ENCODE measurements at places on chromosomes 6 and 20.

DNA sequence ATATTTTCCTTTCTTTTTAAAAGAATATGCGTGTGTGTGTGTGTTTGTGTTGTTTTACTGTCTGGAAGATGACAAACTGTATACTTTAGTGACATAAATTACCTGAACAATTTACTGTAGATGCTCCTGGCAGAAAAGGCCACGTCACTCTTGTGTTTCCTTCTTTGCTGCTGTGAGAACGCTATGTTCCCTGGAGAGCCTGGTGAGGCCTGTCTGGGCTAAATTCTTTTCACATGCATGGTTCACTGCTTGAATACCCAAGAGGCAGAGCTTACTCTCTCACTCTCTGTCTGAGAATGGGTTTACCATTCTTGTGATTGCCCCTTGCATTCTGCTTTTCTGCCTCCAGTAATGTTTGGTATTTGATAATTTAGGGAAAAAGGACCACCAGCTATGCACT, 64.3 kb downstream of the EDN1 start:
- DNase-seq, result no peak

GRCh38 chr6:150346346-150346745, 22.5 kb upstream of the IYD start:
- no peak for DNase-seq

DNA sequence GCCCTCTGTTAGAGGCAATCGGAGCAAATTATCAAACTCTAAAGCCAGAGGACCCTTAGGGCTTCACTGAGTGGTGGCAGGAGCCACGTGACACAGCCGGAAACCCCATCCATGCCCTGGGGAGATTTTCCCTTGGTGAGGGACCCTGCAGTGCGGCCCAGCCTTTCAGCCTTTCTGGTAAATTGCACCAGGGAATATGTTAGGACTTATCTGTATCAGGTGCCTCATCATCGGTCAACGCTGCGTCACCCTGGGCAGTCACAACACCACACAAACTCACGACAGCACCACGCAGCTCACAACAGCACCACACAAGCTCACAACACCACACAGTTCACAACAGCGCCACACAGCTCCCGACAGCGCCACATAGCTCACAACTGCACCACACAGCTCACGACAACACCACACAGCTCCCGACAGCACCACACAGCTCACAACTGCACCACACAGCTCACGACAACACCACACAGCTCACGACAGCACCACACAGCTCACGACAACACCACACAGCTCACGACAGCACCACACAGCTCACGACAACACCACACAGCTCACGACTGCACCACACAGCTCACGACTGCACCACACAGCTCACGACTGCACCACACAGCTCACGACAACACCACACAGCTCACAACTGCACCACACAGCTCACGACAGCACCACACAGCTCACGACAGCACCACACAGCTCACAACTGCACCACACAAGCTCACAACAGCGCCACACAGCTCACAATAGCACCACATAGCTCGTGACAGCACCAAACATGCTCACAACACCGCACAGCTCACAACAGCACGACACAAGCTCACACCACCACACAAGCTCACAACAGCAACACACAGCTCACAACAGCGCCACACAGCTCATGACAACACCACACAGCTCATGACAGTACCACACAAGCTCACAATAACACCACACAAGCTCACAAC, 199.0 kb downstream of the DLL1 start:
- DNase-seq, result no peak

GRCh38 chr20:14431568-14431967, 94.2 kb upstream of the FLRT3 start:
- DNase-seq, result no peak

DNA sequence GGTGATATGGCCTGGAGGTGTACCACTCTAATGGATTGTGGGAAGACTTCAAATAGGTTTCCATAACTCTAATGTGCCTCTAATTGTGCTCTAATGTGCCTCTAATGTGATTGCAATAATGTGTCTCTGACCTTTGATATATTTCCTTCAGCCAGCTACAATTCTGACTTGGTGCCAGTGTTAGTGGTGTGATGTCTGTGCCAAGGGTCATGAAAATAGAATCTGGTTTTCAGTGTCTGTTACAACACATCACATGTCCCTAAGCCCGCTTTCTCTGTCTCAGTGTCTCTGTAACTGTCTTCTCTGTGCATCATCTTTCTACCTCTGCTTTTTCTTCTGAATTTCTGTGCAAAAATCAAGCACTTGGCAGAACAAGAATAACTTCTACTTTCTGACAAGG, 77.2 kb upstream of the ECI2 start:
- no peak for DNase-seq

GRCh38 chr6:36679043-36679833, 724 bp downstream of the CDKN1A start:
- no peak for DNase-seq

- DNase-seq, result no peak
Observed at GRCh38 chr6:147283460-147283859, 79.2 kb downstream of the STXBP5 start.

- no peak for DNase-seq
Observed at GRCh38 chr6:111987295-111987694, 66.6 kb upstream of the CCN6 start.

- no peak for DNase-seq
Observed at GRCh38 chr6:22829070-22829469, 259.7 kb downstream of the HDGFL1 start.

DNA sequence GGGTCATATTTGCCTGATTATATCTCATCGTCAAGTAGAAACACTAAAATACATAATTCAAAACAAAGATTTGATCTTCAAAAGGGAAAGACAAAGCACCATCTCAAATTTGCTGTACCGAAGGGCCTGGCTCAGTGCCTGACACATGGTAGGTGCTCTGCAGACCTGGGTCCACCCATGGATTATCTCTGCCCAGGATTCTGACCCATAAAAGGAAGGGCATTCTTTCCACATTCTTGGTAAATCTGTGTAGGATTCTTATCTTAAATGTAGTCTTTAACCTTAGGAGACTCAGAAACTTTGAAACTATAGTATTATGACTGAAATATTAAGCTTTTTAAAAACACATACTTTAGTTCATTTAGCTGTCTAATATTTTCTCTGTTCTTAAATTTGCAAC, 274.1 kb upstream of the FLRT3 start:
- DNase-seq, result no peak

GRCh38 chr6:15420959-15421438, 175.1 kb downstream of the JARID2 start:
- DNase-seq, result no peak

DNA sequence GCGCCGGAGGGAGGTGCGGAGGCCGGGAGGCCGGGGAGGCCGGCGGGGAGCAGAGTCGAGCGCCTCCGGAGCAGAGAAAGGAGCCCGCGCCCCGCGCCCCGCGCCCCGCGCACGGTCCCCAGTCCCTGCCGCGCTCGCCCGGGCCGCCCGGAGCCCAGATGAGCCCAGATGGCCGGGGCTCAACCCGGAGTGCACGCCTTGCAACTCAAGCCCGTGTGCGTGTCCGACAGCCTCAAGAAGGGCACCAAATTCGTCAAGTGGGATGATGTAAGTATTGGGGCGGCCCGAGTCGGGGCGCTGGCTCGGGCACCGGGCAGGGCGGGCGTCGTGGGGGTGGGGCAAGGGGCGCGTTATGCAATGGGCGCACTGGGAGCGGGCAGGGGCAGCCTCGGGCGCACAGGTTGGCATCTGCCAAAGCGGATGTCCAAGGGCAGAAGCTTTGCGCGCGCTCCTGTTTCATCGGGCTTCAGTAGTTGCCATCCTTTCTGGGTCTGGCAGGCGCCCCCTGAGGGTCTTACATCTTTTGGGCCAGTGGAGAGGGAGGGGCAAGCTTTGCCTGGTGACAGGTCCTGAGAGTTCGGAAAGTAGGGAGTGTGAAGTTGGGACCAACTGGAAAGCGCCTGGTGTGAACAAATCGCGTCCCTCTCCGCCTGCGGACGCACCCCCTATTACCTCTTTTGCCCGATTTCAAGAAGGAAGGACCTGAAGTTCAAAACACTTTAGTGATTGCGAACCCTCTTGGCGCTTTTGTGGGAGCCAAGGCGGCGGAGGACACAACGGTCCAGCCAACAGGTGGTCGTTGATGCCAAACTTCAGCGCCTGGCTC, 631 bp downstream of the PLCB1 start:
- DNase-seq, result no peak

DNA sequence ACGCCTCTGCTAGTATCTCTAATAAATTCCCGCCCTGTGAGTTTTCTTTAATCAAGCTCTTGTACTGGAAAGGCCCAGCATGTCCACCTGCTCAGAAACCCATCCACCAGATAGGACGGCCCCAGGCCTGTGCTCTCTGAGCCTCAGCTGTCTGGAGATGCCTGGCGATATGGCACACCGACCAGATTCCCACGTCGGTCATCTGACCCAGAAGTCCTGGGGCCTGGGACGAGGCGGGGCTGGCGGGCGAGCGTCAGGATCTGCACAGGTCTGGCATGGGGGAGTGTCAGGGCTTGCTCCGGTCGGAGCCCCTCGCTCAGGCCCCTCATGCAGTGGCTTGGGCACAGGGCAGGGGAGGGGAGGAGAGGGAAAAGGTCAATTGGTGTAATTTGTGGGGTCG, 10.2 kb downstream of the RNASET2 start:
- DNase-seq, result no peak

DNA sequence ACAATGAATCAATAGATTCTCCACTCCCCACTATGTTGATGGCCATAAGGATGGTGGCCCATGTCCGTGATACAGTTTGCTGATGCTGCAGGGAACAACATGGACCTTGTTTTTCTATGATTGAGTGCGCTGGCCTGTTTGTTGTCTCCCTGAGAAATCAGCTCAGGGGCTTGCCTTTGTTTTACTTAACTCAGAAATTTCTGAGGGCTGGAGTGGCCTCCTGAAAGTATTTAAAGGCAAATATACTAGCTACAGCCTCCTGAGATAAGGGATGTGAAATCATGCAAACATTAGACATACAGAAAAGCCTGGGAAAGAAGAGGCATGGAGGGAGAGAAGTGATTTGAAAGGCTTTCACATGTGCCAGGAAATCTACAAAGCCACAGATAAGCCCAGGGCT, 170.3 kb upstream of the FLRT3 start:
- DNase-seq, result no peak

DNA sequence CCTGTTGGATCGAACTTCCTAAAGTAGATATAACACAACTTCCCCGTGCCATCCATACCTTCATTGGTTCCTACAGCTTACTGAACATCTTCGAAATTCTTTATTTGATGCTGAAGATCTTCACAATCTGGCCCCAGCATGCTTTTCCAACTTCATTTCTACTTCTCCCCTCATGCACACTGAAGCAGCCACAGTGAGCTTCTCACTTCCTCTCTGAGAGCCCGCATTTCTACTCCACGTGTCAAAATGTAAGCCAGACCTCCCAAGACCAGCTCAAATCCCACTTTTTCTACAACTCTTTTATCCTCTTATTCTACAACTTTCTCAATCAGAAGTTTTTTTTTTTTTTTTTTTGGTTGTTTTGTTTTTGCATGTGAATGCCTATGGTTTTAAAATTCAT, 254.7 kb downstream of the GMPR start:
- DNase-seq, result no peak

GRCh38 chr6:17957498-17957897, 29.9 kb downstream of the KIF13A start:
- no peak for DNase-seq

GRCh38 chr6:34723203-34723602, 26.6 kb upstream of the ILRUN start:
- no peak for DNase-seq

DNA sequence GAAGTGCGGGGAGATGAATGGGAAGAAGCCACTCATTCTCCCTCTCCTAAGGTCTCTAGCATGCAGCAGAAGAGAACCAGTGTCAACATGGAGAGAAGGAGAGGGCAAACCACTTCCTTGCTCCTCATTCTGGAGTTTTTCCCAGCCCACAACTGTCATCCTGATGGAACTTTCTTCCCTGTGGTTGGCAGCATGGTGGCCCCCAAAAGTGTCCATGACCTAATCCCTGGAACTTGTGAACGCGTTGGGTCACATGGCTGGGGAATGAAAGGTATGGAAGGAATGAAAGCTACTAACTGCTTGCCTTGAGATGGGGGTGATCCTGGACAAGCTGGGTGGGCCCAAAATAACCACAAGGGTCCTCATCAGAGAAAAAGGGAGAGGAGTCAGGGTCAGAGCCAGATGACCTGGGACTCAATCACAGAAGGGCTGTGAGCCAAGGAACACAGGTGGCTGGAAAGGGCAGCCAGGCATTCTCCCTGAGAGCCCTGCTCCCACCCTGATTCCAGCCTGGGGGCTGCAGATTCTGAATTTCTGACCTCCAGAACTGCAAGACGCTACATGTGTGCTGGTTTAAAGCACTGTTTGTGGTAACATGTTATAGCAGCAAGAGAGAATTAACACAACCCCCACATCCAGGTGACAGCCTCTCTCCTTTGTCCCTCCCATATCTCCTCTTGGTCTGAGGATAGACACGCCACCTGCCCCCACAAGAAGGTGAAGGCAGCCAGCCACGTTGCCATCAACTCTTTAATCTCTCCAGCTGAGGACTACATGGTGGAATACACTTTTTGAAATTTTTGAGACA, 63.2 kb downstream of the PYGB start:
- no peak for DNase-seq

DNA sequence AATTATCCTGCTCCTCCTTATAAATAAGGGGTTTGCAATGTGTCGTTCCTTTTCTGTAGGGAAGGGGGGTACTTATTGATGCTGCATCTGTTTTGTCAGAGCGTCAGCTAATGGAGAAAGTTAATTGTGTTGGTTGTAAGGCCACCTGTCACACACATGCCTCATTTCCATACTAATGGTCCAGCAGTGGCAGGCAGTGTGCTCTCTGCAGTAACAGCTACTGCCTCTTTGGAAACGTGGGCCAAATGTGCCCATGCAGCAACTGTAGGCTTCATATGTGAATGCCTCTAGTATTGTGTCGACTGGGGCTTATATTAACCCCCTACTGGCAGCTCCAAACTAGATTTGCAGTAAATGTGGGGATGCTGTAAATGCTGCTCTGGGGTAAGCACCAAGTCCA, 56.3 kb upstream of the OLIG3 start:
- peak; percentile 8 for DNase-seq

GRCh38 chr6:127069659-127070279, 48.7 kb upstream of the RSPO3 start:
- DNase-seq, result no peak

DNA sequence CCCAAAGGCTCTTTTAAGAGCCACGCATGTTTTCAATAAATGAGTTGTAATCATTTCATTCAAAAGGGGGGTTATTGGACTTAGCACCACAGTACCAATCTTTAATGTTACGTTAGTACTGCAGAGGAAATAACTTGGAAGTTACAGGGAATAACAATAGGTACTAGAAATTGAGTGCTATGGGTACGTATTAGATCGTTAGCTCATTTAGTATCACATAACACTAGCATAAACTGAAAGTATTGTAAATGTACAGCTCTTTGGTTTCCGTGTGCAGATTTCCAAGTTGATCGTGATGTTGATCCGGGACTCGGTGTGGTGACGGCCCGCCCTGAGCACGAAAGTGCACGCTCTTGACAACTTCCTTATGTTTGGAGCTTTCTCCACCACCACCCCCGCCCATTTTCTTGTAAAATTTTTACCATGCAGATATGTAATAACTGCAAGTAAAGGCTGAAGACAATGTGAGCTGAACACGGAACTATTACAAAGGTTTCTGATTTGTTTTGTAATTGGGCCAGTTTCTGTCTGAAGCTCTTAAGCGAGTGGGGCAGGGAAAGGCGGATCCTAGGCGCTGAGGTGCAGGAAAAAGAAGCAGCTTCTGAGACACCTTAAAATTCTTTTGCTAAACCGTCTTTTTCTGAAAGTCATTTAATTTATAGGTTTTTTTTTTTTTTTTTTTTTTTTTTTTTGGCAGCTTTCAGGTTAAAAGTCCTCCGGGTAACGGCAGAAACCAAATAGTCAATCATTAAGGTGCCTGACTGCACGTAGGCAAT, 71.5 kb downstream of the HFE start:
- peak; percentile 33 for DNase-seq

- no peak for DNase-seq
Observed at GRCh38 chr20:50286174-50286511, 95.5 kb downstream of the CEBPB start.
